Activated CD8-positive, alpha-beta memory T cell treated with anti-CD3 and anti-CD28 coated beads for 48 hours (primary cell): ENCODE measurements at places on chromosomes 1 and 21.

DNA sequence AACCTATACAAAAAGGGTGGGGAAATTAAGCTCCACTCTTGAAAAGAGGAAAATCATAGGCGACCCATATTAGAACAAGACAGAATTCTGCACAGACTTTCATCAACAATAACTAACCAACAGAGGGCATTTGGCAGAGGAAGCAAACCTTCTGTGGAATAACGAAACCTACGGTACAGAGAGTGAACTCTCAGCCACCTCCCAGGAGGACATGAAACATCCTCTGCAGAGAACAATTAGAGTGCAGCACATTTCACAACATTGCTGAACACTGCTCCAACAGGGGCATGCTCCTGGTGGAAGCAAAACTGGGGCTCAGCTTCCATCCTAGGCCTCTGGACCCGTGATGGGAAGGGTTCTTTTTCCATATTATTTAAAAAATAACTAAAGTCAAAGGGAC is 110.9 kb downstream of the KCNJ15 start:
- no peak for DNase-seq

- no peak for DNase-seq
Measured at GRCh38 chr1:232306269-232306961, 323.5 kb downstream of the SIPA1L2 start.

DNA sequence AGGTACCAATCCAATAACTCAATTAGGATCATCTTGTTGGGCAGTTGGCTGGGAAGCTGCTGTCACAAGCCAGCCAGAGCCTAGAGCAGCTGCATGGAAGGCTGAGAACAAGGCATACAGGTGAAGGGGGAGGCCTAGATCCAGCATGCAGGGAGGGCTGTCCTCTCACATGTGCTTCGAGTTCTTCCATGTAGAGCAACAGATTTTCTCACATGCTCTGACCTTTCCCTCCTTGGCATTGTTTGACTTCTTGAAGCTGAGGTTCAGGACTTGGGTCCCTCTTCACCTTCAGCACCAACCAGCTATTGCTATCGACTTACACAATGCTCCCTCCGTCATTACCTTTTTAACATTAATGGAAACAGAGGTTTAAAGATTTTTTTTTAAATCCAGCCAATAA is 257.7 kb downstream of the ATG4C start:
- no peak for DNase-seq

DNA sequence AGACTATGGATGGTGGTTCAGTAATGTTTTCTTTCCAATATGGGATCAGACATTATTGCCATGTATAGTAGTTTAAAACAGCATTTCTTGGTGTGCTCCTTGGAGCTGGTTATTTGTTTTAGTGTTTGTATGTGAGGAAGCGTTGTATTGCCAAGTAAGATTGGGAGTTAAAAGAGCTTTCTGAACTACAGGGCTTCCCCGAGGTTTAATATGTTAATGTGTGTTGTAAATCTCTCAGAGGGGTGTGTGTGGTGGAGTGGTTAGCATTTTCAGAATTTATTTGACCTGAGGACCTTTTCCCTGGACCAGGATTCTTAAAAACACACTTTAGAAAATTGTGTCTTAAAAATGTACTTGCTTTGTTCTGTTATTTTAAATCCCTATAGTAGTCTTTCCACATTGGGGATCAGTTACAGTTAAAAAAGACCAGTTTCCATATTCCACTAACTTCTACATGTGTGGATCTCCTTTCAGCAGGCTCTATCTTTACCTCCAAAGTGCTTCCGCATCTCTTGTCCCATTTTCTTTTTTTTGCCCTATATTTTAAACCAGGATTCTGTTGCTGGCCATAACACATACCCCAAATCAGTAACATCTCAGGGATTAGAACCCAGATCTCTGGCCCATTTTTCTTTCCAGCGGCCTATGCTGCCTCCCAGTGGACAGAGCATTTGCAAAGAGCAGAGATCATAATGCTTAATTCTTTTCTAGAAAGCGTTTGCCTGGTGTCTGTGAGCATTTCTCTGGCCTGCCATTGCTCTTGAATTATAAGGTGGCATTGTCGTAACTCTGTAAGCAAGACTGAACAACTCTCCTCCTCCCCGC is 58.6 kb downstream of the PBX1 start:
- no peak for DNase-seq

- DNase-seq: no peak
Measured at GRCh38 chr1:153561466-153561985, 4.1 kb downstream of the S100A2 start.

- no peak for DNase-seq
Measured at GRCh38 chr1:30933874-30934252, 25.3 kb upstream of the SDC3 start.

DNA sequence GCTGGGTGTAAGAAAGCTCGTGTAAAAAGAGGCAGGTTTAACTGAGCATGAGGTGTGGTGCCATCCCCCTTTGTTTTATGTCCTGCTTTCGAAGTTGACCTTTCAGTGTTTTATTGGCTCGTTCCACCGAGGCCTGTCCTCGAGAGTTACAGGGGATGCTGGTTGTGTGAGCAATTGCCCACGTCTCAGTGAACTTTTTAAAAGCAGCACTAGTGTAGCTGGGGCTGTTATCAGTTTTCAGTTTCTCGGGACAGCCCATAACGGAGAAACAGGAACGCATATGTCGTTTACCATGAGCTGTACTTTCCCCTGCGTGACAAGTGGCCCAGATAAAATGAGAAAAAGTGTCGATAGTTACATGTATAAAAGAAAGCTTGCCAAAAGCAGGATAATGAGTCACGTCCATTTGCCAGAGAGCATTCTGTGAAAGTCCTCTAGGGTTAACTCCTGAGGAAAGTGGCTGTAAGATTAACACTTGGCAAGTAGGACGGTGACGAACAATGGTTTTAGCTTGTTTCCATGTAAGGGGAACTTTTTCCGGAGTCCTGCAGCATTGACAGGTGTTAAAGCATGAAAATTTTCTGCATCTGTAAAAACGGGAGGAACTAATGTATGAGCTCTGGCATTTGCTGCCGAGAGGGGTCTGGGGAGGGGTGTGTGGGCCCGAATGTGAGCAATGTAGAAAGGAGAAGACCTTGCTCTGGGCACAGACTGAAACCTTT is 7.8 kb upstream of the LRRC47 start:
- DNase-seq: no peak

GRCh38 chr1:93904228-93904627 is 5.0 kb downstream of the GCLM start:
- DNase-seq: no peak

DNA sequence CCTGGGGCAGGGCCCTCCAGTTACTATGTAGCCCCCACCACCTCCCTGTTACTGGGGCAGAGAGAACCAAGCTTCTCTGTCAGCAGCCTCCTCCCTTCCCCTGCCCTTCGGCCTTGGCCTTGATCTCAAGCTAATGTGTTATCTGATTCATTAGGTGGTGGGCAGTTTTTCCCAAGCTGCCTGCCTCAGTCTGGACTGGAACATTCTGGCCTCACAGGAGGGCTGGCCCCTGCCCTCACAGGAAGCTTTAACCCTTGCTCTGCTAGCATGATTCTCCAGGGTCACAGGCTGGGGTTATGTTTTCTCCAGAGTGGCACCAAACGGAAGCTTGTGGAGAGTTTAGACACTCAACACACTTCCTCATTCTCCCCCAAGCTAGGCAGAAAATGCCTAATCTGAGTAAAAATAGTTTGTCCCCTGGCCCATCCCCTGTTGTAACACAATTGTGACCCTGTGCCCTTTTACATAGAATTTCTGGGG is 37.2 kb upstream of the SLC6A9 start:
- DNase-seq: no peak

- DNase-seq: no peak
Measured at GRCh38 chr1:157830887-157831286, 10.7 kb downstream of the CD5L start.

GRCh38 chr1:162605225-162605927 is 26.9 kb upstream of the DDR2 start:
- no peak for DNase-seq

GRCh38 chr1:31643976-31644559 is 608 bp downstream of the PEF1 start:
- DNase-seq: no peak

DNA sequence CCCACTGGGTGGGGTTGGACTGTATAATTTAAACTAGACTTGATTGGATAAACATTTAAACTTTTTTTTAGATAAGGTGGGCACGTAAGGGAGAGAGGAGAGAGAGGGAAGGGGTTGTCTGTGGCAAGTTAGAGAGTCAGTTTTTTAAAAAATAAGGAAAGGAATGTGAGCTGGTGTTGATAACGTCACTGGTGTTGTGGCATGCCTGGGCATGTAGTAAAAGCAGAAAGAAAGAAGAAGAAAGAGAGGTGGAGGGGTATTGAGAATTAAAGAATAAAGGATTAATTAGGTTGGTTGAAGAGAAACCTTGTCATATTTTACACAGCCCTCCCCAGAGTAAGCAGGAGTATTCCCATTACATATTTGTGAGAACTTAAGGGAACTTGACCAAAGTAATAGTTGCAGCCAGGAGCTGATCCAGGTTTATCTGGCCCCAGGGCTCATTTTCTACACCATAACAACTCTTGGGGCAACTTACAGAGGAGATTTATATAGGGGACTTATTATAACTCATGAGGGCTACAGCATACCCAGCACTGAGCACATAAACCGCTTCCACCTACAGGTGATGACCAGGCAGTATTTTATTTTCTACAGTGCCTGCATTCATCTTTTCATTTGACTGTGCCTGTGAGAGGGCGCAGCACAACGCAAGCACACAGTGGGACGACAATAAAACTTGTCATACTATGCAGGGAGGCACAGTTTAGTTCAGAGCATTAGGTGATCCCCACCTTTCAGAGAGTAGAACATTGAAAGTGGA is 70.2 kb downstream of the CCDC30 start:
- DNase-seq: no peak

DNA sequence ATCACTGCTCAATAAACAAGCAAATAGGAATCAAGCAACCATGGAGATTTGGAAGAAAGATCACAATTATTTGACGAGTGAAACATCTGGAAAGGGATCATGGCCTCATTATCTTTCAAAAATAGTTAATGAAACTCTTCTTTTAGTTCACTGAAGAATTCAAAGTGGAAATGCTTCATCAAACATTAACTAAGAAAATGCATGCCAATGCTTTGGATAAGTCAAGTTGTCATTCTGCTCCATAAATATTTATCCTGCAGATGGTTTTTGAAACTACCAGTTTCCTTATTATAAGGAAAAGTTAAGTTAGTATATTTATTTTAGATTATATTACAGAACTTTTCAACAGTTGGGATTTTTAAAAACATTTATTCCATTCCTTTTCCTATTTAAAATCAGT is 206.5 kb upstream of the ADGRL2 start:
- no peak for DNase-seq

GRCh38 chr1:80896781-80897356 is 903.9 kb upstream of the ADGRL2 start:
- DNase-seq: no peak

DNA sequence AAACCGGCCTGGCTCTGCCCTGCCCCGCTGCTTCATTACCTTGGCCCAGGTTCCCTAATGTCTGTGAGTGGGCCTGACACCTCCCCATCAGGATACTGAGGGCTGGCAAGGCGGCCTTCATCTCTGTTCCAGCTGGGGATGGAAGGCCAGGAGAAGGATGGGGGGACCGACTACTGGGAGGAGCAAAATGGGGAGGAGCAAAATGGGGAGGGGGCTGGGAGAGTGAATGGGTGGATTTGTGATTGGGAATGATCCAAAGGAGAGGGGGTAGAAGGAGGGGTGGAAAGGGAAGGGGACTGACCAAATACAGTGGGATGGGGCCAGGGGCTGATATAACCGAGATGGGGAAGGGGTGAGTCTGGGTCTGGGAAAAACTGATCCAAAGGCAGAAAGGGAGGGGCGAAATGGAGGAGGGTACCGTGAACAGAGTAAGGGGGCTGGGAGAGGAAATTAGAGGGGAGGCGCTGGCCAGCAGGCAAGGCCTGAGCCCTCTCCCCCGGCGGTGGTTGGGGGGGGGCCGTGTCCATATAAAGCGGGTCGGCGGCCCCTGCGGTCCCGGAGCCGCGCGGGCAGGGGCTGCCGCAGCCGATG is at the start of gene FOXE3:
Gene FOXE3, plus strand, starts transcription at position 558 of the 591 bp plus-strand sequence. Its CDS starts 31 bp downstream, at position 589.
- no peak for DNase-seq

DNA sequence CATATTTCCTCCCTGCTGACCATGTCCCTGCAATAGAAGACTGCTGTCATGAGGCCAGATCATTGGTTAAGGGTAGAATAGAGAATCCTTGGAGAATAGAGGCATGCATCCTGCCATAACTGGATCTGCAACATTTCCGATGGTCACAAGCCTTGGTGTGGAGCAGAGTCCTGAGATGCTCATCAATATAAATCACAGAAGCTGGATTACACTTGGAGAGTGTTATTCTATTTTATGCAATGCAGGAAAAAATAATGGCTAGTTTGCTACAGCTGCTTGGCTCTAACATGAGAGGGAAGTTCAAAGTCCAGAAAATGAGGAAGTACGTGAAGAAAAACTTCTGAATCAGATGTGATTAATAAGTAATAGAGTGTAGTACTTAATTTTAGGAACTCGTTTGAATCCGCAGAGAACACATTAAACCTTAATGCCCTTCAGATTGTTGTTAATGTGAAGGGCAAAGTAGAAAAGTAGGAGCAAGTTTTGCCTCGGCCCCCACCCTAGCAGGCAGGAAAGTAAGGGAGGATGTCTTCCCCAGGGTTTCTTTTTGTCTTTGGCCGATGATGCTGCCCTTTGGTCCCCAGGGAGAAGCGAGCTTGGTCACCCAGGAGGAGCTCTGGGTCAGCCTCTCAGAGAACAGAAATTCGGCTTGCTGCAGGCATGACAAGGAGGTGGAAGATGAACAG is 59.5 kb downstream of the KCNK1 start:
- no peak for DNase-seq

GRCh38 chr21:25334046-25334730 is 273.1 kb downstream of the MRPL39 start:
- no peak for DNase-seq

DNA sequence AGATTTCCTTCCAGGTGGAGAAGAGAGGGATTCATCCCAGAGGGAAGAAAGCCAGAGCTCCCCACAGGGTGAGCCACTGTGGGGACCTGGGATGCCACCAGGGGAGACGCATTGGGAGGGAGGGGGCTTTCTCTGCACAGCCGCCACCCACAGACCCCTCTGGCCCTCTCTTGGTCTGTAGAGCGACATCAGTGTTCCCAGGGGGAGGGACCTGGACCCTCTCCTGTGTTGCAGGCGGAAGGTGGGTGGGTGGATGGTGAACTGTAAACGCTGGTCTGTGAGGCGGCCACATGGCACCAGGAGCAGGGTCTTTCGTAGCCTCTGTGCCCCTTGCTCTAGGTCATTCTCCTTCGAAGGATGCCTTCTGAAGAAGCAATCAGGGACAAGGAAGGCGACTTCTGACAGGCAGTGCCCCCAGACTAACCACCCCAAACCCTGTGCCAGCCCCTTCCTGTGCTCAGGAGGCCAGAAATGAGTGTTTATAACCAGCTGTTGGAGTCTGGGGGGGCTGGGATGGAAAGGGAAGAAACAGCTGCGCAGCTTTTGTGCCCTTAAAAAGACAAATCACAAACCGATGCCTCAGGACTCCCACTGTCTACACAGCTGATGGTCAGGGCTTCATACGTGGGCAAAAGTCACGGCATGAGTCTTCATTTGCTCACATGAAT is 121.4 kb upstream of the ZBTB40 start:
- no peak for DNase-seq

DNA sequence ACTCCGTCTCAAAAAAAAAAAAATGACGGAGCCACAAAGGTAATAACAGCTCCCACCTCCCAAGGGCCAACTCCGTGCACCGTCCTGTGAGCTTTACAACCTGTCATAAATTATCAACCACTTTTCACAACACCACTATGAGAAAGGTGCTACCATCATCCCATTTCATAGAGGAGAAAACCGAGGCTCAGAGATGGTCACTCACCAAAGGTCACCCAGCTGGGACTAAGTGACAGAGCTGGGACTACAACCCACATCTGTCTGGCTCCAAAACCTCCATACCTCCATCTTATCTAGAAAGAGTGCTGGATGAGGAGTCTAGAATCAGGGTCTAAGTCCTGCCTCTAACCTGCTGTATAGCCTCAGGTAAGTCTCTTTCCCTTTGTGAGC is 43.6 kb upstream of the ECE1 start:
- DNase-seq: no peak
